GM12864 (cell line): ENCODE measurements at places on chromosomes 13 and 19.
A peak's percentile ranks its signal among the peaks of the same experiment; 100 is the strongest.

DNA sequence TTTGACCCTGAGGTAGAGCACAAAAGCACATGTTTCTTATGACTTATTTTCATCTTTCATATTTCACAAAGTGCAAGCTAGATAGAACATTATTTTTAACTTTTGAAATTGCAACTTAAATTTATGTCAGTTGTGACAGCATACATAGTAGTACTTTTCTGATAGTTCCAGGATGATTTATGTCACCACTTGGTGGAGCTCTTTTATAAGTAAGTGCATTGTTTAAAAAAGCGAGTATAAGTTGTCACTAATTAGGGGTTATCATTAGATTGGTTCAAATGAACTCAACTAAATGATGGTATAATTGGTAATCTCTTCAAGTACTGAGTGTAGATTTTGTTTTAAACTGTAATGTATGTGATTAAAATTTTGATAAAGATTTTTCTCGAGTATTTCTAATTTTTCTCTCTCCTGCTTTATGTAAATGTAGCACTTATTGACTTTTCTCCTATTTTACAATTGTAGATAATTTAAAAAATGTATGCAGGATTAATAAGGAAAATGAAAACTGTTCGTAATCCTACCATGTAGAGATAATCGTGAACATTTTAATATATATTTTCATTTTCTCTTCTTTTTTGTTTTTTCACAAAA lies 31.1 kb downstream of the RB1 start:
- DNase-seq, result peak; percentile 26

DNA sequence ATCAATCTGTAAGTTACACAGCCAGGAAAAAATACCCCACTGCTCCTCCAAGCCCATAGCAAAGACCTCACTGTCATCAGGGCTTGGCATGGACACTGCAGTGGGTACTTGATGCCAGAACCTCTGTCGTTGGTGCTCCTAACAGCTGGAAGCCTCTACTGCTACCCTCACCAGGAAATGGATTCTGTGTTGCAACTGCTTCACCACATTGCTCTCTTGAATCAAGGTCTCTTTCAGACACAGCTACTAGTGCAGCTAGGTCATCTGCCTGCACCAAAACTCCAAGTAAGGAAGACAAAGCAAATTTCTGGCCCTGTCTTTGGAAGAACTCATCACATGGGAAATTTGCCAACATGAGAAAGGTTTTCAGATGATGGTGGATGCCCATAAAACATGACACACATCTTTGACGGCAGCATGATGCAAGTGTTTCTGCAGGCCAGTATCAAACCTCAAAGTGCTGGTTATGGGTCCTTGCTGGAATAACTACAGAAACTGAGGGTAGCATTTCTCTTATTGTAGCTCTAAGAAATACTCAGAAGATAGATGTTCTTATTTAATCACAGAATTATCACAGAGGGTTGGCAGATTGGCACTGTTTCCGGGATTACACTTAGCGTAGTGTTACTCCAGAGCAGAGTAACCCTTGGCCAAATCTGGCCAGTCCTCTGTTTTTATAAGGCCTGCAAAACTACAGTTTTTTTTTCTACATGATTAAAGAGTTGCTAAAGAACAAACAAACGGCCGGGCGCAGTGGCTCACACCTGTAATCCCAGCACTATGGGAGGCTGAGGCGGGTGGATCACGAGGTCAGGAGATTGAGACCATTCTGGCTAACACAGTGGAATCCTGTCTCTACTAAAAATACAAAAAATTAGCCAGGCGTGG lies 12.9 kb upstream of the PCCA start:
- no peak for DNase-seq

- DNase-seq, result no peak
Measured at GRCh38 chr13:73993661-73994060, 140.5 kb downstream of the KLF12 start.

- no peak for DNase-seq
Measured at GRCh38 chr13:84655677-84656076, 773.4 kb upstream of the SLITRK1 start.

- no peak for DNase-seq
Measured at GRCh38 chr13:110912651-110913051, 2.2 kb downstream of the ANKRD10 start.

- no peak for DNase-seq
Measured at GRCh38 chr13:76992548-76993001, 694 bp downstream of the CLN5 start.

DNA sequence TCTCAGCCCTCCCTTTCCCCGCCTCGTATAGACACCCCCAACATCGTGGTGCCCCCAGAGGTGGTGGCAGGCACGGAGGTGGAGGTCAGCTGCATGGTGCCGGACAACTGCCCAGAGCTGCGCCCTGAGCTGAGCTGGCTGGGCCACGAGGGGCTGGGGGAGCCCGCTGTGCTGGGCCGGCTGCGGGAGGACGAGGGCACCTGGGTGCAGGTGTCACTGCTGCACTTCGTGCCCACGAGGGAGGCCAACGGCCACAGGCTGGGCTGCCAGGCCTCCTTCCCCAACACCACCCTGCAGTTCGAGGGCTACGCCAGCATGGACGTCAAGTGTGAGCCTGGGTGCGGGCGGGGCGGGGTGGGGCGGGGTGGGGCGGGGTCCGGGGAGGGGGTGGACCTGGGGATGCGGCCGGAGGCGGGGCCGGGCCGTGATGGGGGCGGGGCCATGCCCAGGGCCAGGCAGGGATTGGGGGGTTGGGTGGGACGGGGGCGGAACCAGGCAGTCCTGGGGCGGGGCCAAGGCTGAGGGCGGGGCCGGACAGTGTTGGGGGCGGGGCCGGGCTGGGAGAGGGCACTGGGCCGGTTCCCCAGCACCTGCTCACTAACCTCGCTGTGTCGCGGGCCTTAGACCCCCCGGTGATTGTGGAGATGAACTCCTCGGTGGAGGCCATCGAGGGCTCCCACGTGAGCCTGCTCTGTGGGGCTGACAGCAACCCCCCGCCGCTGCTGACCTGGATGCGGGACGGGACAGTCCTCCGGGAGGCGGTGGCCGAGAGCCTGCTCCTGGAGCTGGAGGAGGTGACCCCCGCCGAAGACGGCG lies 7.8 kb downstream of the MAG start:
- no peak for DNase-seq

DNA sequence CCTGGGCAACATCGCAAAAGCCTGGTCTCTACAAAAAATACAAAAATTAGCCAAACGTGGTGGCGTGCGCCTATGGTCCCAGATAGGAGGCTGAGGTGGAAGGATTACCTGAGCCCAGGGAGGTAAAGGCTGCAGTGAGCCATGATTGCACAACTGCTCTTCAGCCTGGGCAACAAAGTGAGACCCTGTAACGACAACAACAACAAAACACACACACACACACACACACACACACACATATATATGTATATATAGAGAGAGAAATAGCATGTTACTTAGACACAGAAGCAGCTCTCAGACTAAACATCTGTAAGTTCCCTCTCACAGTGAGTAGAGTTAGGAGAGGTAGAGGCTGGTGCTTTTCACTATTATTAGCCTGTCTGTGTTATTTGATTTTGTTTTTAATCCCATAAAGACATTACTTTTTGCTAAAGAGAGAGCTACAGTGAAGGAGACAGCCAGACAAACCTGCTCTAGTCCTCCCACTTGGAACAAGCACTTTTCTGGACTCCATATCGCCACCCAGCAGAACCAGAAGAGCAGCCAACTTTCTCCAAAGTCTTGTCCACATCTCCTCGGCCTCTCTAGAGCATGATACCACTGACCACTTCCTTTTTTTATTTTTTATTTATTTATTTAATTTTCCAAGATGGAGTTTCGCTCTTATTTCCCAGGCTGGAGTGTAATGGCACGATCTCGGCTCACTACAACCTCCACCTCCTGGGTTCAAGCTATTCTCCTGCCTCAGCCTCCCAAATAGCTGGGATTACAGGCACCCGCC lies 2.8 kb upstream of the LIN7B start:
- no peak for DNase-seq

DNA sequence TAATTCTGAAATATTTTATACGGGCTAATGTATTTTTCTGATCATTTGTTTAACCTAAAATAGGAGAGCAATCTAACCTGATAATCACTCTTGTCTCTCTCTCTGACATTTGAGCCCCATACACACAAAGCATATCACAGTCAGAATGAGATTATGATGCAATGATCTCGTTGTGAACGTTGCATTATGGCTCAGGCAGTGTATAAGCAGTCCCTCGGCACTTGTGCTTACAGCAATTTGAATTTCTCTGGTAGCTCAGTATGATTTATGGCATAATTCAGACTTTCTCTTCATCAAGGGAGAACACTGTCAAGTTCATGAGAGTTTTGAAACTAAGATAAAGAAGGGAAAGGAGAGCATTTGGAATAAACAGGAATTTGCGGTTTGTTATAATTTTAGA lies 256.1 kb downstream of the DACH1 start:
- no peak for DNase-seq

DNA sequence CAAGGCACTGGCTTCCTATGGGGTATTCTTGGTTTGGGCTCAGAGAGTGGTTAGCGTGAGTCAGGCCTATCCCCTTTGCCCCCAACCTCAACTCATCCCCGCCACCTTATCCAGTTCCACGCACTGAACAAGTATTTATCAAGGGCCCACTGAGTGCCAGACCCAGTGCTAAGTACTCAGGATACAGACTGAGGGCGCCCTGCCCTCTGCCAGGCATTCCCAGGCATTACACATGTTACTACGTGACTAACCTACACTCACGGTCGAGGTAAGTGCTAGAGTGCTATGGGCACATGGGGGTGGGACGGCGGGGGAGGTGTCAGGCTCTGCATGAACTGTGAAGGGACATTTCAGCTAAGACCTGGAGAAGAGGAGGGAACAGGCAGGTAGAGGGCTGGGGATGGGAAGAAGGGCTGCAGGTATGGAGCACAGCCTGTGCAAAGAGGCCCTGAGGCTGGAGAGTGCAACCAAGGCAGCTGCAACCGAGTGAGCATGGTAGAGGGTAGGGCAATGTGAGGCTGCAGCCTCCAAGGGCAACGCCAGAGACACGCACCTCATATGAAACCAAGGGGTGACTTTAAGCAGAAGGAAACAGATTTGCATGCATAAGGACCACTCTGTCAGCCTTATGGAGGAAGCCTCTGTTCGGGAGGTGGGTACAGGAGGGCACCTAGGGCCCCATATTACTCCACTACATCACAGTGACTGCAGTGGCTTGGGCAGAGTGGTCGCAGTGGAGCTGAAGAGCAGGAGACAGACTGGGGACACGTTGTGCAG lies 22.5 kb downstream of the DHRS12 start:
- no peak for DNase-seq

DNA sequence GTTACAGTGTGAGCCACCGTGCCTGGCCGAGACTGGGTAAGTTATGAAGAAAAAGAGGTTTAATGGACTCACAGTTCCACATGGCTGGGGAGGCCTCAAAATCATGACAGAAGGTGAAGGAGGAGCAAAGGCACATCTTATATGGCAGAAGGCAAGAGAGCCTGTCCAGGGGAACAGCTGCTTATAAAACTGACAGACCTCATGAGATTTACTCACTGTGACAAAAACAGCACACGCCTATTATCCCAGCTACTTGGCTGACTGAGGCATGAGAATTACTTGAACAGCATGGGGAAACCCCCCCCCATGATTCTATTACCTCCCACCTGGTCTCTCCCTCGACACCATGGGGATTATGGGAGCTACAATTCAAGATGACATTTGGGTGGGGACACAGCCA lies 23.4 kb upstream of the ZNF561 start:
- DNase-seq, result no peak

DNA sequence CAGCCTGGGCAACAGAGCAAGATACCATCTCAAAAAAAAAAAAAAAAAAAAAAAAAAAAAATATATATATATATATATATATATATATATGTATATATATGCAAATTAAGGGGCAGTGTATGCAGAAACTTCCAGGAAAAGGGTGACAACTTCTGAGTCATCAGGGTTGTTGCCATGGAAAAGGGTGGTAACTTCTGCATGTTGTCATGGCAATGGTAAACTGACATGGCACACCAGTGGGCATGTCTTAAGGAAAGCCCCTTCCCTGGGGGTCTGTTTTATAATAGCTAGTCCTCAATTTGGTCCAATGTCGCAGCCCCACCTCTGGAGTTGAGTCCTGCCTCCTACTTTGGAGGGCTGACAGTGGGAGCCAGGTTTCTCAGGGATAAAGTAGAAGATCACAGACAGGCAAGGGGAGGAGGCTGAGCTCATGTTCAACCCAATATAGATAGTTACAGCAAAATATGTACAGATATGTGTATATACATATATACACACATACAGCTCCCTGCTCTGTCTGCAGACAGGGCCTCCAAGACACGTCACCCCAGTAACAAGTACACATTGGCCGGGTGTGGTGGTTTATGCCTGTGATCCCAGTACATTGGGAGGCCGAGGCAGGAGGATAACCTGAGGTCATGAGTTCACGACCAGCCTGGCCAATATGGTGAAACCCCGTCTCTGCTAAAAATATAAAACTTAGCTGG lies 7.2 kb upstream of the FCHO1 start:
- no peak for DNase-seq

DNA sequence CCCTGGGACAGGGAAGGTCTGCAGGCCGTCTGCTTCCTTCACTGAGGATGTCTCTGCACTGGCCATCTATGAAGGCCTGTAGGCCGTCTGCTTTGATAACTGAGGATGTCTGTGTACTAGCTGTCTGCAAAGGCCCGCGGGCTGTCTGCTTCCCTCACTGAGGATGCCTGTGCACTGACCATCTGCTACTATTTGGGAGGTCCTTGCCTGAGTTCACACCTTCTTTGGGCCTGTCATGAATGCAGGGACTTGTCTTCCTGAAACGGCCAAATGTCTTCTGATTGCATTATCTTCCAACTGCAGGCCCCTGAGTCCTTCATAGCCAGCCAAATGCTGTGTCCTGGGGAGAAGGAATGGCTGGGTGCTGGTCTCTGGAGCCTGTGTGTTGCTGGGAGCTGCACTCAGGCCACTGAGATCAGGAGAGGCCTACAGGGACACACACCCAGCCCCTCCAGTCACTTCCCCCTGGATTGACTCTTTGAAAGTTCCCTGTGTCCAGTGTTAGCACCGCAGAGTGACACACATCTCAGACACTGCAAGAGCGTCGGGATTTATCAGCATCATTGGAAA lies 72.9 kb downstream of the TEX29 start:
- DNase-seq, result no peak

DNA sequence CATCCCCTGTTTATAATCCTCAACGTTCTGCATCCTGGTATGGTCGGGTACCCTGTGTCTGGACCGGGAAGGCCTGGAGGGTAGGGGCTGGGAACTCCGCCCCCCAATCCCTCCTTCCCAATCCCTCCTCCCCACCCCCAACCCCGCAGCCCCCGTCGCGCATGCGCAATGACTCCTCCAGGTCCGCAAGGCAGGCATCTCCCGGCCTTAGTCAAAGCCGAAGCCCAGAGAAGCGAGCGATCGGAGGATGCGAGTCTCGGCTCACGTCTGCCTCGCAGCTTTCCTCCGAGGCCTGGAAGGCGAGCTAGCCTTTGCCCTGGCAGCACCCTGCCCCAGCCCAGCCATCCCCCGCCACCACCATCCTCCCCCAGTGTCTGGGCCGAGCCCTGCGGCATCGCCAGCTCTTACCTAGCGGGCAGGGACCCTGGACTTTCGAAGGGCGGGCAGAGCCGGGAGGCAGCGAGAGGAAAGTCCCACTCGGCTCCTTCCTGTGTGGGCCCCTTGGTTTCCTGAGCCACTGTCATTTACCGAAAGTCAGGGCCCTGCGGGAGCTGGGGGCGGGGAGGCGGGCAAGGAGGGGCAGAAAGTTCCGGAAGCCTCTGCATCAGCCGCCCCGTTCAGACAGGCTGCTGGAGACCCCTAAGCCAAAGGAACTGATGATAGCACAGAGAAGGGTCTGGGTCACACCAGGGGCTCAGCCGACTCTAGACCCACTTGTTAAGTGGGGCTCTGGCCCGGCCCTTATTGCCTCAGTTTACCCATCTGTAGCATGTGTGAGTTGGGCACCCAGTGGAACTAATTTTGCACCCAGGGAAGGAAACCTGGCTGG lies at the start of gene JAK3:
JAK3 (minus strand) TSS at position 445 of the 829 bp plus-strand sequence. CDS start 3,565 bp downstream, outside the sequence.
- peak; percentile 62 for DNase-seq

GRCh38 chr19:43504426-43505185 lies at the start of gene PHLDB3:
Gene PHLDB3 (minus strand): TSS chr19:43504746. CDS start chr19:43504118, 628 bp downstream.
- DNase-seq, result no peak
